ENCODE measurements at places on chromosomes 13 and 19.

DNA sequence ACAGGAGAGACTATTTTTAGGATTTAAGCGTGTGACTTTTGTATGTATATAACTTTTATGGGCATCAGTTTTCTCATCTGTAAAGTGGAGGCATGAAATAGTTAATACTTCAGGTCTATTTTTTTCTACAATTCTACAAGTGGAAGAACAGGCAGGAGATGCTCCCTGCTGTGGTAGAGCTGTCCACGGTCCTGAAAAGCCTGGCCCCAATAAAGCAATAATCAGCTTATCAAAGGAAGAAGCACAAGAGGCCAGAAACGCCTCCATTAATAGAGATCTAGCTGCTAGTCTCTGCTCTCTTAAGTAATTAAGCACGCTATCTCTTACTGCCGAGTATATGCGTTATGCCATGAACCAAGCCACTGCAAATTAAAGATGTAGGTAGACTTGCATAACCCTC lies 28.0 kb upstream of the WASF3 start:
- DNase-seq = peak; percentile 19

DNA sequence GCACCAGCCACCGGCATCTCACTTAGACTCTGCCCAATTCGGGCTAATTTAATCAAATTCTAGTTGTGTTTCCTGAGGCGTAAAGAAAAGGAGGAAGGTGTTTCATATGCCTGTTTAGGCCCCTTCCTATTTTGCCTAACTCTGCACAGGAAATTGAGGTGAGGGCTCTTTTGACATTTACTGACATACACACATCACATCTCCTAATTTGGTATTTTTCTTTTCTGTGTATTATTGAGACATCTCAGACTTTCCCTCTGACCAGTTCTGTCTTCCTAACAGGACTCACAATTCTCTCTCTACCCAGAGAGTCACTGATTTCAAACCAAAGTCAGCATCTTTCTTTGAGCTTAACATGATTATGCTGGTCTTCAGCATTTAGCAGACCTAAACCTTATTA lies 7.9 kb downstream of the CEACAM3 start:
- no peak for DNase-seq

GRCh38 chr13:109182777-109183465 lies 553.5 kb downstream of the MYO16 start:
- DNase-seq = no peak

- DNase-seq = no peak
Observed at GRCh38 chr19:45138303-45138751, 22.5 kb downstream of the NKPD1 start.

GRCh38 chr19:47253970-47254369 lies 2.4 kb upstream of the CCDC9 start:
- DNase-seq = no peak

- peak; percentile 85 for DNase-seq
Observed at GRCh38 chr13:110382229-110382628, 75.1 kb downstream of the COL4A2 start.

Measured in non-pigmented ciliary epithelial cell (primary cell).